ENCODE measurements at places on chromosomes 2 and 18.
A peak's percentile ranks its signal among the peaks of the same experiment; 100 is the strongest.

GRCh38 chr2:98802344-98802743, 71.4 kb upstream of the MGAT4A start:
- DNase-seq = no peak

- no peak for DNase-seq
Measured at GRCh38 chr2:1569879-1570450, 156.7 kb downstream of the TPO start.

- DNase-seq = no peak
Measured at GRCh38 chr2:178008636-178009289, 63.8 kb downstream of the PDE11A start.

GRCh38 chr2:197255543-197255942, 55.0 kb downstream of the ANKRD44 start:
- DNase-seq = peak; percentile 42

GRCh38 chr2:50752237-50752636, 279.7 kb downstream of the NRXN1 start:
- no peak for DNase-seq

GRCh38 chr2:119860924-119861323, 101.2 kb downstream of the PTPN4 start:
- no peak for DNase-seq

DNA sequence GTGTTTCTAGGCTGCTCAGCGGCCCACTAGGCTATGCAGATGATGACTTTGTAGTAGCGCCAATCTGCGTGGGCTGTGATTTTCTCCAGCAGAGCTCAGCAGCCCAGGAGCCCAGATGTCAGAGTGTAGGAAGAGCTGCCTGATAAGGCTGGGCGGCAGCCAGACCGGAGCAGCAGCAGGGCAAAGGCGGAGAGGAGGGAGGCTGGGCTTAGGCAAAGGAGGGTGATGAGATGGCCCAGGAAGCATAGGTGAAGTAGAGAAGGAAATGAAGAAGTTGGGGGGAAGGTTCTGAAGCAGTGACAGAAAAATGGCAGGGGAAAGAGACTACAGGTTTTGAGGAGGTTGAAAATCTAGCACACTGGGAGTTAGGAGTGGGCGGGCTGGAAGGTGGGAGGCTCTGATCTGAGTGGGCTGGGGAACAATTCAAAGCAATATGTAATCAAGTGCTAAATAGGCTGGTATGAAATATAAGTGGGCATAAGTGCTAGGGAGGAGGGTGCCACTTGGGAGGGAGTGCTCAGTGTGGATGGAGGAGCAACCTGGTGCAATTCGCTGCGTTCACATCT, 50.6 kb upstream of the STPG4 start:
- DNase-seq = no peak

DNA sequence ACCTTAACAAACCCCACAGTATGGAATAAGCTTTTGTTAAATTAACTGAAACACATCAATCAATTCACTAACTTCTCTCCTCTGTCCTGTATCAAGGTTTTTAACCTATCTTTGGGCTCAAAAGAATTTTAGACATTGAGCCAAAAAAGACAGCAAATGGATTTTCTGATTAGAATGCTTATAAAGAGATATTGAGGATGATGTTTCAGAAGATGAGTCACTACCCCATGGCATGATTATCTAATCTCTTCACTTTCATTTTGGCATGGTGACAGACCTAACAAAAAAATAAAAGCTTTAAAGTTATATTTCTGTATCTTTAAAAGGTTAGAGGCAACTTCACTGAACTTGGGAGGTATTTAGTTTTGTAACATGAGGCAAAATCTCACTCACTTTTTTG, 55.5 kb downstream of the SGPP2 start:
- no peak for DNase-seq

- no peak for DNase-seq
Measured at GRCh38 chr2:144456680-144457079, 63.2 kb downstream of the ZEB2 start.

- DNase-seq = no peak
Measured at GRCh38 chr18:1014509-1014908, 109.8 kb downstream of the ADCYAP1 start.

GRCh38 chr18:58208207-58208932, 164.3 kb downstream of the NEDD4L start:
- no peak for DNase-seq

GRCh38 chr2:25043241-25043867, 1.5 kb downstream of the EFR3B start:
- DNase-seq = no peak

- DNase-seq = no peak
Measured at GRCh38 chr18:46424898-46425297, 232.1 kb downstream of the LOXHD1 start.

DNA sequence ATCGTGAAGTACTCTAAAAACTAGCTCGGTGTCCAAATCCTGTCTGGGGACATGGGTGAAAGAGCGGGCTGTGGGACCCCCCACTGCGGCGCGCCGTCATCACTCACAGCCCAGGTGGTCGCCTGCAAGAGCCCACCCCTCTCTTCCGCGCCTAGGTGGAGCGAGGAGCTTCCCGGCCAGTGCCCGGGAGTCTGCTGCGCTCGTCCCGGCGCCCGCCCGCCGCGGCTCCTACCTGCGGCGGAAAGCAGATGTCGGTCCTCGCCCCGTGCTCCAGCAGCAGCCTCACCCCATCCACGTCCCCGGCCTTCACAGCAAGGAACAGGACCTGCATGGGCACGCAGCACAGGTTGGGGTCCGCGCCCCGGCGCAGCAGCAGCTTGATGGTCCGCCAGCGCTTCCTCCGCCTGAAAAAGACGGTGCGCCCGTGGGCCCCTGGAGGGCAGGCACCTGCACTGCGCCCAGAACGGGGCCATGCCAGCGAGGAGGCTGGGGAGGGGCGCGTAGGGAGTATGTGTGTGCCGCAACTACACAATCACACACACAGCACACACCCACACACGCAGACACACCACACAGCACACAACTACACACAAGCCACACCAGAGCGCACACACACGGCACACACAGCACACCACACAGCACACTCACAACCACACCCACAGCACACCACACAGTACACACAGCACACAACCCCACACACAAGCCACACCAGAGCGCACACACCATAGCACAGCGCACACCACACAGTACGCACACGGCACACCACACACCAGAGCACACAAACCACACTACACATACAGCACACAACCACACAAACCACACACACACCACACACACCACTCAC, 37.4 kb downstream of the ANKMY1 start:
- DNase-seq = no peak

DNA sequence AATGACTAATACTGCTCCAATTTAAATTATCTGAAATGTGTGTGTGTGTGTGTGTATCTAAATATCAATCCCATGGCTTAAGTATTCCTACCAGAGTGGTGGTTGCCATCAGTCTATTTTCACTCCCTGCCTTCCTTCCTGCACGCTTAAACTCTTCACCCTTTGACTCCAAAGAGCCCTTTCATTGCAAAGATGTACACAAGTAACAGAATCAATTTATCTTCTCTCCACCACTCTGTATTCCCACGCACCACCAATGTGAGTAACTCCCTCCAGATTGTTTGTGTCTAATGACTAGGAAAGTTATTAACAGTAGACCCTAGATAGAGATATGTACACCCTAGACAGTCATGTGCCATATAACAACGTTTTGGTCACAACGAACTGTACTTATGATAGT, 42.8 kb downstream of the ARL6IP6 start:
- no peak for DNase-seq

GRCh38 chr2:28155627-28156026, 237.0 kb upstream of the FOSL2 start:
- no peak for DNase-seq

DNA sequence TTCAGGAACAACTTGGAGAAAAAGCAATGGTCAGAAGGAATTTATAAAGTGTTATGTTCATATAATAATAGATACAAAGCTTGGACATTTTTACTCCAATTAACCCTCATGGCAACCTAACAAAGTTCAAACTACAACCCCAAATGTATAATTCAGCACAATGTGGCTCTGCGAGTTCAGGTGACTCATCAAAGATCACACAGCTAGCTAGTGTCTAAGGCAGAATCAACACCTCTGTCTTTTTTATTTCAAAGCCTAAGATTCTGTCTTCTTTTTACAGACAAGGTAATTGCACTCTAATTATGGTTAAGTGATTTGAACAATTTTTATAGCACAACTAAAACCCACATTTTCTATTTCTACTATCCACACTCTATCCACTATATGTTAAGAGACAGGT, 90.5 kb downstream of the CHST9 start:
- no peak for DNase-seq

DNA sequence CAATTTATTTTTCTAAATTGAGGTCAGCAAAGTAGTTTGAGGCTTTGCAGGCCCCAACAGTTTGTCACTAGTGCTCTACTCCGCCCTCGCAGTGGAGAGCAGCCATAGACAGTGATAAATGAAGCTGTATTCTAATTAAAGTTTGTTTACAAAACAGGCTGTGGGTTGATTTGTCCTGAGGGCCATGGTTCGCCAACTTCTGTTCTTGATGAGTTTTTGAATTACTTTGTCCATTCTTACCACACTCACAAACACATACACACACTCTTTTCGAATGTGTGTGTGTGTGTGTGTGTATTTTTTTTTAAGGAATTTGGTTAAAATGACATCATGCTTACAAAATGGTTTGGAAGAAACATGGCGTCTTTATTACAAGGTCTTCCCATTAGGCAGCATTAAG, 68.6 kb downstream of the MTCL1 start:
- no peak for DNase-seq

GRCh38 chr2:103445347-103445746, 683.5 kb downstream of the TMEM182 start:
- DNase-seq = no peak

DNA sequence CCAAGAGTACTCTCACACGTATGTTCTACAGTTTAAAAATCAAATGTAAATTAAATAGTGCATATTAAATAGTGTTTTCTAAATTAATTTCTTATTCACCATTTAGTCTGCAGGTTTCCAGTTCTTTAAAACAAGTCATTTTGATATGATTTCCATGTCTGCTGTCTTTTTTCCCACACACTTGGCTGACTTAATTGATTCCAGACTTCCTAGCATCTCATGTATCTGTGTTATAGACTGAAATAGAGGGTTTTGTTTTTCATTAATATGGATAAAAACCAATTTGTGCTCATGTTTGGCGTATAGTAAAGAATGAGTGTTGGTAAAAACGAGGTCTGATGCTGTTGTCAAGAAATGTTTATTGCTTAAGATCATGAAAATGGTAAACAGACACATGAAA, 104.3 kb downstream of the SRBD1 start:
- DNase-seq = no peak

DNA sequence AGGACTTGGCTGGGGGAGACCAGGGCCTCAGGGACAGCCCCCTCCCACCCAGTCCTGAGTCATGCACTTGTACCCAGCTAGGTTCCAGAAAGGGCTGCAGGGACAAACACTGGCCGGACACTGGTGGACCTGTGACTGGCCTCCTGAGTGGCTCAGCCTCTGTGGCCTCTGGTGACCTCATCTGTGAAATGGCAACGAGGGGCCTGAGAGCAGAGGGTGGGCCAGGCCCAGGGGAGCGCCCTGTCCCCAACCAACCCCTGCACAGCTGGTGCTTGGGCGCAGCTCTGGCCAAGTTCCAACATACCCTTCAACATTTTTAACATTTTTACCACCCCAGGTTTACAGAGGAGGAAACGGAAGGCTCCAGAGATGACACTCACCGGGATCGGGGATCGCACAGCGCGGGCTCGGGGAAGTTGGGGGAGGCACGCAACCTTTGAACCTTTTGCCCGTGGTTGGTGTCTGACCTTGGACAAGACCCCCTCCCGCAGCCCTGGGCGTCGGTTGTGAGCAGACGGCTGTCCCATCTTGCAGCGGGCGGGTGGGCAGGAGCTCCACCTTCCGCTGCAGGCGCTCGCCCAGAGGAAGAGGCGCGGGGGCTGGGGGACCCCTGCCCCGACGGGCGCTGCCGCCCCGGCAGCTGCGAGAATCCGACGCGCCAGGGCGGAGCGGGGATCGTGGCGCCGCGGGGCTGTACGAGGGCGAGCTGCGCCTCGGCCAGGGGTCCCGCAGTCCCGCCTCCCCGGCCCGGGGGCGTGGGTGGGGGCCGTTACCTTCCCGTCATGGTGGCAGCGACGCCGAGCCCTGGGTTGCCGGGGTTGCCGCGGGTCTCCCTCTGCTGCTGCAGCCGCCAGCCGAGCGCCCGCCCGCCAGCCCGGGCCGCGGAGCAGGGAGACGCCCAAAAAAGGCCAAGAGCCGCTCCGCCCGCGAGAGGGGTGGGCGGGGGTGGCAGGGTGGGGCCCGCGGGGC, 805 bp downstream of the LIMS2 start:
- DNase-seq = no peak

DNA sequence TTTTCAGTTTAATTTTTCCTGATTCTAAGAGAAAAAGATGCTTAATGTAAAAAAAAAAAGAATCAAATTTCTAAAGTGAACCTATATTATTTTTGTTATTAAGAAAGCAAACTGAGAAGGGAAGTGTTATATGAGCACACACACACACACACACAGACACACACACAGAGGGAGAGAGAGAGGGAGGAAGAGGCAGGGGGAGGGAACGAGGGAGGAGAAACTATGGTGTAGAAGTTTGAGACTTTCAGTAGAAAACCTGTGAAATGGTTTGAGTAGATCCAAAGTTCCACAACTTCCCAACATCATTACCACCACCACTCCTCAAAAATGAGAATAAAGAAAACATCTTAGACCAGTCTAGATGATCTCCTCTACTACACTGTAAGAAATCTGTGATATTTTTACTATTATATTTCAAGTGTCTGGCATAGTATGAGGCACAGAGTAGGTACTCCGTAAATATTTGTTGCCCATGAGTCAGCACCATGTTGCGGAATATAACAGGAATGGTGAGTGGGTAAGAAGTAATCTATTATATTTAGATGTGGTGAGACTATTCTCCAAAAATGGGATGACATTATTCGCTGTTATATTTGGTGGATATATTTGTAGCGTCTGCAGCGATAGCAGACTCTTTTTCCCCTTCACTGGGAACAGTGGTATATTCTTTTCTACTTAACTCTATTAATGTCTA, 149.4 kb upstream of the DNMT3A start:
- no peak for DNase-seq

- no peak for DNase-seq
Measured at GRCh38 chr2:204681412-204681811, 136.1 kb downstream of the PARD3B start.

- no peak for DNase-seq
Measured at GRCh38 chr2:8538931-8539621, 142.8 kb upstream of the ID2 start.

DNA sequence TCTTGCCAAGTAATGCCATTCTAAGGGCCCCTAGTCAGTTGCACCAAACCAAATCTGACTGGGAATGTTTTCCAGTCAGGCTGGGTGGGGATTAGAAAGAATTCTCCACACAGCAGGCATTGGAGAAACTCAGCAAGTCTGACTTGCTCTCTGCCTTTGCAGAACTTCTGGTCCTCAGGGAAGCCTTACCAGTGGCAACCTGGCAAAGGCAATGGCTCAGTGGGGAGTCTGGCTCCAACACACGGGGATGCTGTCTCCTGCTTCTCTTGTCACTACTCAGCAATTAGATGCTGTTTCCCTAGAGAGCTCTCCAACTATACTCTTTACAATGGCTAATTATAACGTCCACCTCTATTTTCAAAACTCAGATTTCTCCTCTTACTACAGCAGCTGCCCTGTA, 810.7 kb downstream of the LRRTM4 start:
- DNase-seq = no peak
